CD8-positive, alpha-beta memory T cell (primary cell): ENCODE measurements at places on chromosomes 2 and 18.

GRCh38 chr2:194698012-194698411 lies 959.0 kb upstream of the SLC39A10 start:
- H3K4me3 ChIP-seq, result no peak overlapping the region
- H3K27me3 ChIP-seq, result no peaks in the 10 kb centered on the region
- DNase-seq, result no peak
- no peaks in the 10 kb centered on the region for H3K4me1 ChIP-seq
- no peaks in the 10 kb centered on the region for H3K36me3 ChIP-seq

DNA sequence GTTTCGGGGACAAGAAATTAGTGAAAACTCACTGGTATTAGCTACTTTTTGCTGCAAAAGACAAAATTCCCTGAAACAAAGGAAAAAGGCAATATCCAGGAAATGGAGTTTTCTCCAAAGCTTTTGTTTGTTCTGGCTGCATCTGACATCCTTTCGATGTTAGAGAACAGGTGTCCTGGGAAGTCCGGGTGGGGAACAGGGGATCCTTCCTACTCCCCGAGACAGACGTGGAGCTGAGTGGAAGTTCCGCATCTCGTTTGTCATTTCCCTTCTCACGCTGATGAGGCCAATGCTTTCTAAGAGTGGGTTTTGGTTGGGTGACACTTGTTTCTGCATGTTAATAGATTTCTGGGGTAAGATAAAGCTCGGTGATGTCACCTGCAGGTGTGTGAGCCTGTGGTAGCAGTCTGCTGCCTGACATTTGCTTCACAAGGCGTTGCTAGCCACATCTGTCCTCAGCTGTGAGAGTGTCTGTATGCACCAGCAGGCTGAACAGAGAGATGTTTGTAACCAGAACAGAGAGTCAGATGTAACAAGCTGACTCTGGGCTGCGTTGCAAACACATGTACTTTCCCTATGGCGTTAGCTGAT lies 125.9 kb downstream of the ACOXL start:
- H3K4me1 ChIP-seq, result peaks cover 37% of the 10 kb centered on the region
- peak overlapping the region; percentile 18 for H3K4me3 ChIP-seq
- no peaks in the 10 kb centered on the region for H3K27me3 ChIP-seq
- H3K36me3 ChIP-seq, result no peaks in the 10 kb centered on the region

- DNase-seq, result no peak
- H3K27me3 ChIP-seq, result no peaks in the 10 kb centered on the region
- no peak overlapping the region for H3K27ac ChIP-seq
- H3K4me1 ChIP-seq, result no peaks in the 10 kb centered on the region
- H3K4me3 ChIP-seq, result no peak overlapping the region
Measured at GRCh38 chr18:42029092-42029491, 74.1 kb downstream of the PIK3C3 start.

GRCh38 chr2:96951125-96951654 lies 35.2 kb downstream of the FAM178B start:
- H3K4me1 ChIP-seq, result peaks cover 21% of the 10 kb centered on the region
- no peaks in the 10 kb centered on the region for H3K36me3 ChIP-seq
- peak; percentile 74 for DNase-seq
- H3K4me3 ChIP-seq, result no peak overlapping the region
- H3K27me3 ChIP-seq, result no peaks in the 10 kb centered on the region
- H3K27ac ChIP-seq, result no peak overlapping the region

GRCh38 chr2:144146876-144147275 lies 373.0 kb downstream of the ZEB2 start:
- no peak overlapping the region for H3K4me3 ChIP-seq
- no peaks in the 10 kb centered on the region for H3K27me3 ChIP-seq
- no peak overlapping the region for H3K27ac ChIP-seq
- H3K36me3 ChIP-seq, result no peaks in the 10 kb centered on the region
- DNase-seq, result no peak

DNA sequence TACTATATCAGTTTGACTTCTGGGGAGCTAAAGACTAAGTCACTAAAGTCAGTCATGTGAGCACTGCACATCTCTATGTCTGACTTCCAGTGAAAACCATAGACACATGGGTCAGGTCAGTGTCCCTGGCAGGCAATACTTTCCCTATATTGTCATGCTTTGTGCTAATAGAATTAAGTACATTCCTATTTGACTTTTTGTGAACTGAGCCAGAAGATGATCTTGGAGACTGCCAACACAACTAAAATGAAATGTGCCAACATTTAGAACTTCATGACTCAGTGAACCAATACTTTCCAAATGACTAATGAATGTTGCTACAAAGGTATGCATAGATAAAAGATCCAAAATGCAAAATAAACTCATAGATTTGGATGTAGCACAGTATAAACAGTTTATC lies 820.8 kb upstream of the FAM98A start:
- no peaks in the 10 kb centered on the region for H3K27me3 ChIP-seq
- no peak overlapping the region for H3K4me3 ChIP-seq
- no peak overlapping the region for H3K27ac ChIP-seq
- no peaks in the 10 kb centered on the region for H3K4me1 ChIP-seq

GRCh38 chr18:62138461-62139235 lies 48.2 kb downstream of the PIGN start:
- no peak for DNase-seq
- H3K4me1 ChIP-seq, result no peaks in the 10 kb centered on the region
- no peaks in the 10 kb centered on the region for H3K27me3 ChIP-seq
- H3K27ac ChIP-seq, result no peak overlapping the region
- no peaks in the 10 kb centered on the region for H3K36me3 ChIP-seq

- H3K27ac ChIP-seq, result no peak overlapping the region
- H3K4me3 ChIP-seq, result no peak overlapping the region
- no peak for DNase-seq
- H3K36me3 ChIP-seq, result no peaks in the 10 kb centered on the region
- no peaks in the 10 kb centered on the region for H3K27me3 ChIP-seq
Measured at GRCh38 chr2:237449193-237449881, 35.4 kb upstream of the COL6A3 start.
